Activated naive CD8-positive, alpha-beta T cell treated with anti-CD3 and anti-CD28 coated beads for 36 hours (primary cell): ENCODE measurements at places on chromosomes 11 and 22. TPM values are rescaled to one million over a fixed set of nuclear protein-coding genes. Genes with fewer than 3 reads are reported as not detected.

GRCh38 chr22:40183029-40183581 lies 5.4 kb downstream of the TNRC6B start:
- DNase-seq = no peak

DNA sequence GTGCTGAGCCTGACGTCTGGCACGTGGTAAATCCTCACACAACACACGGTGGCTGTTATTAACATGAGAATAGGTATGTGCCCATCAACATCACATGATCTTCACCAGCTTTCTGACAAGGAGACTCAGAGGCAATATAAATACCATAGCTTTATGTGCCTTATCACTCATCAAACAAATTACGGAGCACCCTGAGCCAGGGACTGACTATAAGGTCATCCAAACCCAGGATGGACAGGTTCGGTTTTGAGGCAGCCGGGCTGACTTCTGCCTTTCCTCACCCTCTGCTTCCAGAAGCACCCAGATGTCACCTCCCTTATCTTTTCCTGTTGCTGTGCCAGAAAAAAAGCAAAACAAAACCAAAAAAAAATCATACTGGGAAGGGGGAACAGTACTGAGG lies 5.7 kb upstream of the PLAAT3 start:
- DNase-seq = no peak

DNA sequence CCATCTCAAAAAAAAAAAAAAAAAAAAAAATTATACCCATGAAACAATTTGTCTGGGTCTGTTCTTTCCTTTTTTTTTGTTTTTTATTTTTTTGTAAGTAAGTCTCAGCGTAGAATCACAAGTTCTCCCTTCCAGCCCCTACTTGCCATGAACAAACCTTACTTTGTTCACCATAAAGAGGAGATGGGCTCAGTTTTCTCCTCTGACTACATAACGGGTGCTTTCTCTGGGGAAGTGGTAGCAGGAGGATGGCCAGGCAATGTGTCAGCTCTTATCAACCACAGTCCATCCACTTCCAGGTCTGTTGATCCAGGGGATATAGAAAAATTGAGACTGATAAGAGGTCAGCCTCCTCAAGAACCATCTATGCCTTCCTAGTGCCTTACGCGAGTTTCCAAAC lies 11.0 kb downstream of the ASCC2 start:
- no peak for DNase-seq

DNA sequence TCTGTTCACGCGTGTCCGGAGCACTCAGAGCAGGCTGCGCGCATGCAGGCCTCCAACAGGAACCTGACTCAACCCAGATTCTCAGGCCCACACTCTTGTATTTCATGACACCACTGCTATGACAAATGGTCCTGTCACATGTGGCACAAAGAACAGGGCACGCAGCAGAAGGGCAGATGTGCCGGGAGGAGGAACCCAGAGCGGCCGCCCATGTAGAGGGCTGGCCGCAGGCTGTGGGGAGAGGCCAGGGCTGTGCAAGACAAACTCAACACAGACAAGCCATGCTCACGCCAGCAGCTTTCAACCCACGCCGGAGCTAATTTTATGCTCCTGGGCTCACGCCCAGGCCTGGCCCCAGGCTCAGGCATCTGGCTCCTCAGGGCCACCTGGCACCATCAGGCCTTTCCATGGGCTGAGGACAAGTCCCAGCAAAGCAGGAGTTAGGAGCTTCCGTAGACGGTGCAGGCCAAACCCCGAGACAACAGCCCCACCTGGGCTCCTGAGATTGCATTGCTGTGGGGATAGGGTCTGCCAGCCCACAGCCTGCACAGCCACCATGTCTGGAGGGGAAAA lies 40.0 kb downstream of the DUSP8 start:
- DNase-seq = no peak

GRCh38 chr11:78350091-78350645 lies 67.5 kb downstream of the GAB2 start:
- no peak for DNase-seq

MS4A3 gene
- not detected for total RNA-seq

OR5B21 gene
- not detected for total RNA-seq

OR52B6 gene
- not detected for total RNA-seq

BACE1 gene
- 0.90 TPM for total RNA-seq

SLC29A2 gene
- total RNA-seq = 8.1 TPM

UPB1 gene
- total RNA-seq = not detected

DNAJB13 gene
- 0.21 TPM for total RNA-seq

CNIH2 gene
- 2.2 TPM for total RNA-seq
